ENCODE measurements at places on chromosomes 4 and X.
A peak's percentile ranks its signal among the peaks of the same experiment; 100 is the strongest.

- no peak for DNase-seq
Measured at GRCh38 chr4:83328521-83329187, 6.0 kb downstream of the HPSE start.

- DNase-seq, result no peak
Measured at GRCh38 chrX:49878128-49878833, 1.0 kb upstream of the USP27X start.

GRCh38 chr4:77124576-77124975 is 32.4 kb upstream of the CCNG2 start:
- DNase-seq, result no peak

- DNase-seq, result no peak
Measured at GRCh38 chrX:456551-457291, 70.0 kb upstream of the PPP2R3B start.

DNA sequence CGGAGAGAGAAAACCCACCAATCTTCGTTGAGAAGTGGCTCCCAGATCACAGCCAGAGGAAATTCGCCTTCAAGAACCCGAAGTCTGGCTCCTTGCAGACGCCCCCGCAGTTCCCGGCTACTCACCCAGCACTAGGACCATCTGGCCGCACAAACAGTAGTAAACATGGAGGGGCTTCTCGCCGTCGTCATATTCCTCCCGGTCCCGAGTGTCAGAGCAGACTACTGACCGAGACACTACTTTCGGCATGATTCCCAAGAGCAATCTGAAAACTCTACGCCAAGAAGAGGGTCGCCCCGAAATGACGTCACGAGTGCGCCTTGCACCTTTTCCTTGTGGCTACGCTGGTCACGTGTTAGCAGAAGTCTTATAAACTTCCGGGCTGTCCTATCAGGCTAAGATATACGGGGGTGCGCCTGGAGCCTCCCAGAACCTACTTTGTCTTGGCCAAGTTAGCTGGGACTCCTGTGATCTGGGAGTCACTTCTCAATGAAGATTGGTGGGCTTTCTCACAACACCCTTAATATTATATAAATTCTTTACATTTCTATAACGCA is at the start of gene STEEP1:
STEEP1 (minus strand) TSS at position 303 of the 557 bp plus-strand sequence; CDS start at position 249, 54 bp downstream.
- DNase-seq, result peak; percentile 63

DNA sequence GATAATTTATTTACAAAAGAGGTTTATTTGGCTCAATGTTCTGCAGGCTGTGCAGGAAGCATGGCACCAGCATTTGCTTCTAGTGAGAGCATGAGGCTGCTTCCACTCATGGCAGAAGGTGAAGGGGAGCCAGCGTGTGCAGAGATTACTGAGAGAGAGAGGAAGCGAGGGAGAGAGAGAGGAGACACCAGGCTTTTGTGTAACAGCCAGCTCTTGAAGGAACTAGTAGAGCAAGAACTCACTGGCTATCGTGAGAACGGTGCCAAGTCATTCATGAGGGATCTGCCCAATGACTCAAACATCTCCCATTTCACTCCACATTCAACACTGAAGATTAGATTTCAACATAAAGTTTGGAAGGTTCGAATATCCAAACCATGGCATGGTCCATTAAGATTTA is 12.7 kb downstream of the GUCY1A1 start:
- DNase-seq, result no peak

- DNase-seq, result no peak
Measured at GRCh38 chr4:8786166-8786565, 85.5 kb downstream of the HMX1 start.

DNA sequence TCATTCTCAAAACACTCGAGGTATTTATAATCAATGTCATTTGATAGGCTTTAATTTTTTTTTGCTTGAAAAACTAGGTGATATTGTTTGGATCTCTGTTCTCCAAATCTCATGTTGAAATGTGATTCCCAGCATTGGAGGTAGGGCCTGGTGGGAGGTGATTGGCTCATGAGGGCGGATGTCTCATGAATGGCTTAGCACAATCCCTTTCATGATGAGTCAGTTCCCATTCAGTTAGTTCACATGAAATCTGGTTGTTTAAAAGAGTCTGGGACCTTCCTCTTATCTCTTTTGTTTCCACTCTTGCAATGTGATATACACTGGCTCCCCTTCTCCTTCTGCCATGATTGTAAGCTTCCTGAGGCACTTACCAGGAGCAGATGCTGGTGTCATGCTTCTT is 638.7 kb downstream of the DMD start:
- DNase-seq, result no peak

DNA sequence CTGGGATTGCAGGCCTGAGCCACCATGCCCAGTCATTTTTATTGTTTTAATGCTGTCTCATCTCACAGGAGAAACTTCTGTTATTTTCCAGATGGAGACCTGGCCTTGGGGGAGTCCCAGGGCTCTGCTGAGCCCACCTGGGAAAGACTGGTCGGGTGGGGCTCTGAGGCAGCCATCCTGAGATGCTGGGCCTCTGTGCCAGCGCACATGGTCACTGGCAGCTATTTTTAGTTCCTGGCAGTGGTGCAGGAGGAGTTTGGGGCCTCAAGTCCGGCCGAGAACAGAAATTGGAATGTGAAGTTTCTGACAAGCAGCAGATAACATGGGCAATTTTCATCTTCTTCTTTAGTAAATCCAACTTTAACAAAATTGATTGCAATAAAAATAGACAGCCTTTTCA is 44.5 kb downstream of the SORCS2 start:
- no peak for DNase-seq

GRCh38 chr4:119752936-119753335 is 124.3 kb upstream of the PDE5A start:
- DNase-seq, result no peak

DNA sequence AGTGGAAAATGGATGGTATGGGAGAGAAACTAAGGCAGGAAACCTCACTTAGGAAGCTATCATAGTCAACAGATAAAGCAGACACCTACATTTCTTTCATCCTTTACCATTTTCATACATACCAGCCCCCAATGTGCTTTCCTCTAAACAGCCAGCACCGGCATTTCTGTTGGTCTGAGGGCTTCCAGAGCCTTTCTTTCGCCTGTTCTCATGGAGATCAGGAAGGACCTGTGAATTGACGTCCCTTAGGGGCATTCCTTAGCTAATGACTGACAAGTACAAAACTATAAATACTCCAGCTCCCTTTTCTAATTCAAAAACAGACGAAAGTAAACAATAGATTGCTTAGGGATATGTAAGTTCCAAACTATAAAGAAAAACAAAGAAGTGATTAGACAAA is 215.5 kb upstream of the CNKSR2 start:
- no peak for DNase-seq

DNA sequence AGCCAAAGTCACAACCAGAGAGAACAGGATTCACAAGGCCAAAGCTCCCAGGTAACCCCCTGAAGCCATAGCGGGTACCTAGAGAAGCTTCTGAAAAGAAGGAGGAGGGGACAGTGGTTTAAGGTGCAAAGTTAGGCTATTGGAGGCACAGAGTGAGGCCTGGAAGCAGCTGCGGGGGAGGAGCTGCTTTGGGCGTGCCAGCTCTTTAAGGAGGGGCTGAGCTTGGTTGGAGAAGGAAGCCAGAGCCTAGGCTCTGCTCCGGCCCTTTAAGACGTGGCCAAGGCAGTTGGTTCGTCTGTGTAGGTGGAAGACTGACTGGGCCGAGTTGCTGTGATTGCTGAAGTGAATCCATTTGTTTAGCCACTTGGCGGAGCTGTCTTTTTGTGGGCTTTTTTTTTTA is 1.5 kb downstream of the KLF8 start:
- no peak for DNase-seq

DNA sequence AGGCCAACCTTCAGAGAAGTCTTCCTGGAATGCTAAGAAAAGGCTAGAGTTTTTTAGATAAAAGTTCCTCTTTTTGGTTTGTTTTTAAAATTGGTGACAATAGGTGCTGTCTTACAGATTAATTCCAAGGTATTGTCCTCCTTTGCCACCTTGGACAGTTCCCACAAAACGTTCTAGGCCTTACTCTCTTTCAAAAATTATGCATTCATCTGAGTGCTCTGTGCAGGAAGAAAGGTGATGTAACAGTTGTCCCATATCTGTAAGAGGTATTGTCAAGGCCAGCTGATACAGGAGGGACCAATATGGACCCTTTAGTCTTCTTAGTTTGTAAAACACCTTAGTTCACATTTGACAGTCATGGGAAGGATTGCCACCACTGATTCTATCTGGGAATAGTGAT is 15.9 kb upstream of the CXCL5 start:
- DNase-seq, result no peak

DNA sequence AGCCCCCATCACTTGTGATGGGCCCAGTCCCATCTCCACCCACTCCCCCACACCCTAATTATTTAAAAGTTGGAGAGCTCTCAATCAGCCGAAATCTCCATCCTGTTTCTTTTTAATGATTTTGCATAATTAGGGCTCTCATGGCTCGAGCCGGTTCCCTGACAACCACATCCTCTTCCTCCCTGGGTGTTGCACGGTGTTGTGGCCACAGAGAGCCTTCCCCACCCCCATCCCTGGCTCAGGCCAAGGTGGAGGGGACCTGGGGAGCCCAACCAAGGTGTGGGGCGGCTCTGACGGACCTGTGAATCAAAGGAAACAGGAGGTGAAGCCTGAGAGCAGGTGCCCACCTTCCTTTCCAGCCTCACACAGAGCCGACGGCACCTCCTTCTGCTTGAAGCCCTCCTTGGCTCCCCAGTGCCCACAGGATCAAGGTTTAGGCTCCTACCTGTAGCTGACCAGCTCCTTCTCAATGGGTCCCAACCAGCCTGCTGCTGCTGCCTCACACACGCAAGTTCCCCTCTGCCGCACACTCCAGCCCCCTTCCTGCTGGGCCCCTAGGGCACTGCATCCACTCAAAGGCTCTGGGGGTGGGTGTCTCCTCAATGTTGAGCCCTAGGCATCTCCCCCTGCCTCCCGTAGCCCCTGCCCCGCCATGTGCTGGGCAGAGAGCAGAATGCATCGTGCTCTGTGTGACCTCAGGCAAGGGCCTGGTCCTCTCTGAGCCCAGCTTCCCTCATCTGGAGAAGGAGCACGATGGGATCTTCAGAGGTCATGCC is 68.7 kb downstream of the WFS1 start:
- DNase-seq, result no peak

DNA sequence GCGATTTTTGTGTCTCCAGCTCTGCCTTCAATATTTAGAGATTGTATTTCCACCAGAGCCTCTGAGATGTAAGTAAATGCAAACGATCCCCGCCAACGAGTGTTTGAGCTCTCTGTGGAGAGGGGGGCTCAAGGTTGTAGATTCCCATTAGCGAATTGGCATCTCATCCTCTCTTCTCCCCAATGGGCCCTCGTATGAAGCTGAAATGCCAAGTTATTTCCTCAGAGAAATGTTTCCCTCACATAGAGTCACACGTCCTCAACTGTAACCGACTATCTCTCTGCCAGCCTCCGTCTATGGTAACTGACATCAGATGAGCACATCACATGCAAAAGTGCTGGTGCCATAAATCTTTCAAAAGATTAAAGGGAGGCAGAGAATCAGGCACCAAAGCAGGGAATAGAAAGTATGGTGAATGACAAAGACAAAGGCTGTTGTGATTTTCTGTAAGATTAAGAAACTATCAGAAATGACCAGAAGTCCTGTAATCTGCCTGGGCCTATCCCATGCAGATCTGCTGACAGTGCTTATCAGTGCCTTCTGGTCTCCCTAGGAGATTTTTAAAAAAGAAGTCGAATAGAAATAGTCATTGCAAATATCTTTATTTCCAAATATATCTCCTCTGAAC is 157.1 kb downstream of the PDGFRA start:
- DNase-seq, result no peak

DNA sequence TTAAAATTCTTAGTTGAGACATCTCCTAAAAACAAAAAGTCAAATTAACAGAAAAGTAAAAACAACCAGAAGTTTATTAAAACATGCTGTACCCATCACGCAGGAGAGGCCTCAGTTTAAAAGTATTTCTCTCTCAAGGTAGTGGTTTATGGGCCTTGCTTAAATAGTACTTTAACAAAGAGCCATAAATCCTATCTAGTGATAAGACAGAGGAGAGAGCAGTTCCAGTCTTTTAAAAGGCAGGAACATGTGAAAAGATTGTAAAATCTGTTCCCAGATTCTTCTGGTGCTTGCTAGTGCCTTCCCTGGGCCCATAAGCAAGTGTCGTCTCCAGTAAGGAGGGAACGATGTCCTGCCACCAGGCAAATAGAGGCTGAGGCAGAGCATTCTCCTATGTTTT is 476.3 kb upstream of the ADGRL3 start:
- DNase-seq, result no peak

- no peak for DNase-seq
Measured at GRCh38 chr4:185221912-185222311, 12.5 kb downstream of the SNX25 start.

- DNase-seq, result no peak
Measured at GRCh38 chrX:136735601-136736000, 45.1 kb downstream of the ARHGEF6 start.

DNA sequence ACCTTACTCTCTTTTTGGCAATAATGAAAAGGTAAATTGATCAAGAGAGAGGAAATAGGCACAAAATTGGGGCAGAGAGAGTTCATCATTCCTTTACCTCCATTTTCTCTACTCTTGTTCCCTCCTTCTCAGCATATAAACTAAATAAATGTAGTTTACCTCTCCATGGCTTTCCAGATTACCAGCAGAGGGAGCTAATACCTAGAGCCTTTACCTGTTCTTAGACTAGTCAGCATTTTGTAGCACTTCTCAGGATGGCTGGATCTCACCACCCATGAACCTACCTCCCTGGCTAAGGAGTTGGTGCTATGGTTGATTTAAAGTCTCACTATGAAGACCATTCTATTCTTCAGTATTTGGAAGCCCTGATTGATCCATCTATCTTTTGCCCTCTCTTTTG is 15.7 kb downstream of the OFD1 start:
- no peak for DNase-seq

DNA sequence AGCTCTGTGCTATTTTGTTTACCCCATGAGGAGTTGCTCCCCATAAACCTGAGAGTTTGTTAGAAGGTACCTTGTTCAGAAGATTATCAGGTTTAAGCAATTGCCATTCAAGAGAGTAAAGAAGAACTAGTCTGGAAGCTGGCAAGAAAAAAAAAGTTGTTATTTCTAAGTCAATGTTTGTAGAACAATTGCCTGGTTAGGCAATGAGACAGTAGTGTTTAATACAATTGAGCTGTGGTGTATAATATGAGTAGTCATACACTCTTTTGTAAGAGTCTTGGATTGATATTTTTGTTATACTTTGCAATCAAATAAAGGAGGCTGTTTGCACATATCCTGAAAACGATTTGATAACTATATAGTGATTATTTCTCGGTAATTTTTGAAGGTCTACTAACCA is 44.7 kb downstream of the GALNT7 start:
- no peak for DNase-seq

GRCh38 chr4:83340692-83341343 is 6.2 kb upstream of the HPSE start:
- no peak for DNase-seq

Measured in mesothelial cell of epicardium (in vitro differentiated cells).